ENCODE measurements at places on chromosomes 2 and 18.

- DNase-seq = no peak
These were observed 344.3 kb upstream of the RAB12 start for GRCh38 chr18:8264861-8265411.

- no peak for DNase-seq
These were observed 62.2 kb downstream of the KCNE4 start for GRCh38 chr2:223114170-223114569.

DNA sequence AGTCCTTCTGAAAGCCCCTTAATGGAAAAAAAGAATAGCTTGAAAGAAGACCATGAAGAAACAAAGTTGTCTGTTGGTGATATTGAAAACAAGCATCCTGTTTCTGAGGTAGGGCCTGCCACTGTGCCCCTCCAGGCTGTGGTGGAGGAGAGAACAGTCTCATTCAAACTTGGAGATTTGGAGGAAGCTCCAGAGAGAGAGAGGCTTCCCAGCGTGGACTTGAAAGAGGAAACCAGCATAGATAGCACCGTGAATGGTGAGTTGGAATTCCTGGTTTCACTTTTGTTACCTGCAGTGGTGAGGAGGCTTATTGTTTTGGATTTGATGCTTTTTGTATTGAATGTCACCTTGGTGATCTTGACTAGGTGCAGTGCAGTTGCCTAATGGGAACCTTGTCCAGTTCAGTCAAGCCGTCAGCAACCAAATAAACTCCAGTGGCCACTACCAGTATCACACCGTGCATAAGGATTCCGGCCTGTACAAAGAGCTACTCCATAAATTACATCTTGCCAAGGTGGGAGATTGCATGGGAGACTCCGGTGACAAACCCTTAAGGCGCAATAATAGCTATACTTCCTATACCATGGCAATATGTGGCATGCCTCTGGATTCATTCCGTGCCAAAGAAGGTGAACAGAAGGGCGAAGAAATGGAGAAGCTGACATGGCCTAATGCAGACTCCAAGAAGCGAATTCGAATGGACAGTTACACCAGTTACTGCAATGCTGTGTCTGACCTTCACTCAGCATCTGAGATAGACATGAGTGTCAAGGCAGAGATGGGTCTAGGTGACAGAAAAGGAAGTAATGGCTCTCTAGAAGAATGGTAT lies 13.3 kb downstream of the SLC20A1 start:
- no peak for DNase-seq

DNA sequence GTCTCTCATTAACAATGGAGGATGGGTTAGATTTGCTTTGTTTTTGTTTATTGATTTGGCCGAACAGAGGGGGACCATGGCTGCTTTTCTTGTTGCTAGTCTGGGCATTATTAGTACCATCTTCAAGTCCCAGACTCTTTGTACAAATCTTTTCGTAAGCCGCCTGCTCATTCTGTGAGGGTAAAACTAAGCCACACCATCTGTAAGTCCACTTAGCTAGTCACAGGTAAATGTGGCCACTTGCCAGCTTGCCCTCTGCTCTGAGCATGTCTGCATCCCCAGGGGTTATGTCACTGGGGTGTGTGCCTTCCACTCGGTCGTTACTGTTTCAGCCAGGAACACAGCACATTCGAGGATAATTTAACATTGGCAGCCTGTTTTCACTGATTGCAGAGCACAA lies 85.6 kb downstream of the SMIM21 start:
- DNase-seq = no peak

- no peak for DNase-seq
These were observed 498.7 kb downstream of the BCL11A start for GRCh38 chr2:60054571-60055340.

GRCh38 chr2:96402591-96402990 lies 67.0 kb downstream of the NCAPH start:
- no peak for DNase-seq

GRCh38 chr2:217162533-217162932 lies 302.7 kb upstream of the TNP1 start:
- DNase-seq = no peak

DNA sequence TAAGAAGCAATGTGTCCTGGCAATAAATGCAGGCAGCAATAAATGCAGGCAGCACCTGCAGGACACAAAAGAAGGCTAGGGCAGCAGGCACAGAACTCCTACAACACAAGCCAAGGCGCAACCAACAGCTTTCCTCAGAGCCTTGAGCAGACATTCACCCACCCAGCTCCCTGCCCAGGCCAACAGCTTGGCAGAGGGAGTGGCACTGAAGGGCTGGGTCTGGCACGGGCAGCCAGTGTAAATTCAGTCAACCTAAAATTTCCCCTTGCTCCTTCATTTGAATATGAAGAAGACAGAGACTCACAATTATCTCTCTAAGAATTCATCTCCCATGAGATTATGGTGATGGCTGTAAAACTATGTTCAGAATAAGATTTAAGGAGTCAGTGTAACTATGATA lies 35.4 kb downstream of the AAK1 start:
- no peak for DNase-seq

GRCh38 chr2:74659462-74659861 lies 5.4 kb downstream of the SEMA4F start:
- no peak for DNase-seq

- no peak for DNase-seq
These were observed 113.4 kb downstream of the HDAC4 start for GRCh38 chr2:239287461-239287860.

GRCh38 chr2:225574582-225575138 lies 175.2 kb downstream of the NYAP2 start:
- DNase-seq = no peak

- DNase-seq = no peak
These were observed 10.0 kb downstream of the EPG5 start for GRCh38 chr18:45957100-45957499.

GRCh38 chr2:73979021-73979420 lies 5.7 kb upstream of the TET3 start:
- no peak for DNase-seq

GRCh38 chr2:221758076-221758475 lies 186.0 kb upstream of the EPHA4 start:
- DNase-seq = no peak

- DNase-seq = no peak
These were observed 480.4 kb downstream of the PARD3B start for GRCh38 chr2:205025580-205026240.

DNA sequence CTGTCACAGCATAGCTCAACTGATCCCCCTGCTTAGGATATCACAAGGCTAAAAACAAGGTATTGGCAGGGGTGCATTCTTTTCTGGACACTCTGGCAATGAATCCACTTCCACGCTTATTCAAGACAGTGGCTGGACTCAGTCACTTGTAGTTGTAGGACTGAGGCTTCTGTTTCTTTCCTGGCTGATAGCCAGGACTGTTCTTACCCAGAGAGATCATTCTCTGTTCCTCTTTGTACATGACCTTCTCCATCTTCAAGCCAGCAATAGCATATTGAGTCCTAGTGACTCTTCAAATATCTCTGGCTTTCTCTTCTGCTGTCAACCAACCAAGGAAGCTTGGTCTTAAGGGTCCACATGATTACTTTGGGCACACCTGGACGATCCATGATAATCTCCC lies 241.3 kb downstream of the RBM43 start:
- no peak for DNase-seq

DNA sequence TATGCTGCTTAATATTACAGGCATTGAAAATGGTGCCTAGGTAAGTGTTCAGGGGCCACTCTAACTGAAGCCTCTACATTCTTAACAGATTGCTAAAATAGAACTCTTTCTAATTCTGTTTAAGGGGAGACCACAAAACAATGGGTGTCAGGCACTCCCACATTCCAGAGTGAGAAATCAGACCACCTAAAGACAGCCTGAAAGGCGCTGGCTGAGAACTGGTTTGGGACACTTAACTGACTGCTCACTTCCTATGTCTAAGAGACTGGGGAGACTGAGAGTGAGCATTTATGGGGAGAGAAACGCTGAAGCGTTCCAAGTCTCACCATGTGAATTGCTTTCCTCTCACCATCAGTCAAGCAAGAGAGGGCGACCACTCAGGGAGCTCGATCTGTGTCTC lies 108.8 kb upstream of the ITGB6 start:
- DNase-seq = no peak

DNA sequence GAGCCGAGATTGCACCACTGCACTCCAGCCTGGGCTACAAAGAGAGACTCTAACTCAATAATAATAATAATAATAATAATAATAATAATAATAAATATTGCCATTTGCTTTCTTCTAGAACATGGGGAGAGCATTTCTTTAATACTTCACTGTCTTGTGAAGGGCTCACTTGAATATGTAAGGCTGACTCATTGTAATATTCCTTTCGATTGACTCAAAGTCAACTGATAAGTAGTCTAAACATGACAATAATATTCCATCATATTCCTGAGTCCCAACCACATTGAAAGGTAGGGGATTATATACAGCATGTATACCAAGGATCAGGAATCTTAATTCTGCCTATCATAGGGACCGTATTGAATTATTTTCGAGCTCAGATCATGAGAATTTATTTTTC lies 949.2 kb downstream of the DSC3 start:
- no peak for DNase-seq

DNA sequence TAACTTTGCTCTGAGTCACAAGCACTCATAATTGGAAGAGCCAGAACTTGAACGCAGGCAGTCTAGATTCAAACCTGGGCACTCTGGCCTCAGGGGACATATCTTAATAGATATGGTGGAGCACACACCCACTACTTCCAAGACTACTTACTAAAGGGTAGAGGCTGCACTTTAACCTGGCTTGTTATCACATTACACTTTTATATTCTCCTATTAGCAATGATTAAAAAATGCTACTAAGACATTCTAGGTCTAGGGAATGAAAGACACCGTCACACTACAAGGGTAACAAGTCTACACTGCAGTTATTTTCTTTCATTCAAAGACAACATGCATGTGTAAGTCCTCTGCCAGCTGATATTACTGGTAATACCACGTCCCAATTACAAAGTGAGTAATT lies 258.8 kb downstream of the ZNF521 start:
- no peak for DNase-seq

GRCh38 chr18:56089612-56090258 lies 501.7 kb upstream of the TCF4 start:
- no peak for DNase-seq

GRCh38 chr2:75709297-75709696 lies 1.4 kb downstream of the GCFC2 start:
- no peak for DNase-seq

DNA sequence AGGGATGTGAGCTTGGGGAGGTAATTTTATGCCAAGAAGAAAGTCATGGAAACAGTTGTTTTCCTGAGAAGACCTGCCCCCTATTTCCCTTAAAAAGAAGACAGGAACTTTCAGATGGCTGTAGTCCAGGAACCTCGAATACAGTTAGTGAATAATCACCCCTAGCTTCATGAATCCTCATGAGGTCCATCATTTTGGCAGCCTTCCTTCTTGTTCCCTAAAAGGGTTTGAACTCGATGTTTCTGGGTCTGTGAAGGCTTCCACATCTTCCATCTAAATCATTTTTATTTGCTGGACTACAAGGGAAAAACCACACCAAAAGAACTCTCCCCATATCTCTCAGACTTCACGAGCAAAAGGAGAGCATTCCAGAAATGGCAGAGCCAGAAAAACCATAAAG lies 290.8 kb downstream of the SLC4A3 start:
- DNase-seq = no peak

- no peak for DNase-seq
These were observed 77.0 kb downstream of the LANCL1 start for GRCh38 chr2:210399440-210400041.

DNA sequence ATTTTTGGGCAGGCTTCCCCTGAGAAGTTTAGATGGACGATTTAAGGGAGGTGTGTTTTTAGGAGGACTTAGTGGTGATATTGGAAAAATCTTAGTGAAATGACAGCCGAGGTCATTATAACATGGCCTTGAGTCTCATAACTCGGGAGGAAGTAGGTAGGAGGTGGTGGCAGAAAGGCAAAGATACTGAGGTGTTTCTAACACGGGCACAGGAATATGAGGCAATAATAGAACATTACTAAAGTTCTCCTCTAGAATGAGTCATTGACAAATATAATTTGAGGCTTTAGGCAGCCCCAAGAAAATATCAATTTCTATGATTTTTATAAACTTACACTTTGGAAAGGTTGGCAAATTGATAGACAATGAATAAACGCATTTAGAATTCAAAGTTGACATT lies 146.1 kb upstream of the ZEB2 start:
- no peak for DNase-seq

DNA sequence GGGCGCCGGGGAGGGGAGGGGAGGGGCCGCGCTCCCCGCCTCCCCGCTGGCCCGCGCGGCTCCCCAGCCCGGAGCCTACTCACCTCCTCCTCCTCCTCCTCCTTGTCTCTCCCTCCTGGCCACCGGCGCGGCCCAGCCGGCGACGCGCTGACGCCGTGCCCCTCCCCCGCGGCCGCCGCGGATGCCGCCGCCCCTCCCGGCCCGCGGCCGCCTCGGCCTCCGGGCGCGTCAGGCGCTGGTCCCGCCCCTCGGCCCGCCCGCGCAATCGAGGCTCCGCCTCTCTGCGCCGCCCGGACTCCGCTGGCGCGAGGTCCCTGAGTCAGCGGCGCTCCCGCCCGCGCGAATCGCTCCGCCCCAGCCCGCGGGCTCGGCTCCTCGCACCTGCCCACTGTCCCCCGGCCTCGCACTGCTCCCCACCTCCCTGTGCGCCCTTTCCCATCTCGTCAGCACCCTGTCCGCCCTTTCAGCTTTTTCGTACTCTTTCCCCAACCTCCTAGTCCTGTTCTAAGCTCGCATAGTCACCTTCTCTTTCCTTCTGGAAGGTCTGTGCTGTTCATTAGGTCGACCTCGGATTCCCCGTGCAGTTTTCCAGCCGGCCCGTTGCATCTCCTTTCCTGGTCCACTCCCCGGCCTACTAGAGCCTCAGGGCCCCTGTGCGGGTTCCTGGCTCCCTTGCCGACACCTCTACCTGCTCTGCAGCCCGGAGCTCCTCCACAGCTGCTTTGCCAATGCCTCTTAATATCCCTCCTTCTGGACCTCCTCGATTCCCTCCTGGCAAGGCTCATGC lies 187.4 kb downstream of the ZEB2 start:
- peak; percentile 90 for DNase-seq

DNA sequence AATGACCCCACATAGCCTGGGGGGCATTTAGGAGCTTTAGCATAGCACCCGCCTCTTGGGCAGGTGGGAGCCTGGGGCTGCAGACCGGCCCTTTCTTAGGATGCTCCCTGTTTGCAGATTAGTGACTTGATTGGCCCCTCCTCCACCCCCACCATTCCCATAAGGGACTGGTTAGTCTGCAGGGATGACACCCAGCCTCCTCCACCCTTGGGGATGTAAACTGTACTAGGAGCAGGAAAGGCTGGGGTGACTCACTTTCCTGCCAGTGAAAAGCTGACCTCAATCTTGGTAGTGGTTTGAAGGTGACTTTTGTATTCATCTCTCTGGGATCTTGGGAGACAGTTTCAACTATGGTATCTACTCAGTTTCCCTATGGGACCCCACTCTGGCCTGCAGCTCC lies 24.2 kb downstream of the CTIF start:
- DNase-seq = no peak

- no peak for DNase-seq
These were observed 75.3 kb downstream of the MBD2 start for GRCh38 chr18:54149078-54149697.

GRCh38 chr2:99389371-99389770 lies 52.2 kb downstream of the EIF5B start:
- DNase-seq = no peak

- DNase-seq = peak; percentile 73
These were observed 64.4 kb upstream of the REV1 start for GRCh38 chr2:99554238-99554637.

GRCh38 chr2:86174445-86174844 lies 20.8 kb downstream of the IMMT start:
- DNase-seq = no peak
